Stimulated activated CD4-positive, alpha-beta T cell treated with anti-CD3 and anti-CD28 coated beads, Interleukin-4, amount 100 ng/mL, for 1 hour (primary cell): ENCODE measurements at places on chromosomes 5 and 9.
A peak's percentile ranks its signal among the peaks of the same experiment; 100 is the strongest.

GRCh38 chr5:87109746-87110145 lies 157.9 kb upstream of the RASA1 start:
- no peak for DNase-seq

DNA sequence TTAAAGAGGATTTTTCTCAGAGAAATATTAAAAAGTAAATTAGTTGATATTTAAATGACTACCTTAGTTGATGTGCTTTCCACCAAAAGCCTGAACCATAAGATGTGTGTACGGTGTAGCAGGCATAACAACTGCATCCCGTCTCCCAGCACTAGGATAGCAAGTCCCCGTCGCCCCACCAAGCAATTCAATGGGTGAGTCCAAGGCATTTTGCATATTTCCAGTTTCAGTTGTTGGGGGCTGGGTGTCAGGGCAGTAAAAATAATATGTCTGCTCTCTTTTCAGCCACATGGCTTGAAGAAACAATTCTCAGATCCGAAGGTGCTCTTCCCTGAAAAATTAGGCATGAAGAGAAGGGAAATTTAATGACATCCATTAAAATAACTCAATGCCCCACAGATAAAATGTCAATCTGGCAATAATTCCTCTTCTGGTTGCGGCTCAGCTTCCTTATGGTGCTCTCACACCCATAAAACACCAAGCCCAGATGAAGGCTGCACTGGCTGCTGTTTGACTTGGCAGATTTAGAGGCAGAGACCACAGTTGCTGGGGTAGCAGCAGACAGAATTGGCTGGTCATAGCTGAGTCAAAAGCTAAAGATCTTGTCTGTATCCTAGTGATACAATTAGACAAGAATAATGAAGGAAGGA lies 124.4 kb upstream of the ADCY2 start:
- no peak for DNase-seq

- DNase-seq: no peak
These were observed 10.1 kb upstream of the PLPPR1 start for GRCh38 chr9:101018467-101018866.

GRCh38 chr9:137391411-137391754 lies 31.6 kb downstream of the EXD3 start:
- no peak for DNase-seq

GRCh38 chr9:80144856-80145255 lies 573.1 kb downstream of the TLE4 start:
- no peak for DNase-seq

DNA sequence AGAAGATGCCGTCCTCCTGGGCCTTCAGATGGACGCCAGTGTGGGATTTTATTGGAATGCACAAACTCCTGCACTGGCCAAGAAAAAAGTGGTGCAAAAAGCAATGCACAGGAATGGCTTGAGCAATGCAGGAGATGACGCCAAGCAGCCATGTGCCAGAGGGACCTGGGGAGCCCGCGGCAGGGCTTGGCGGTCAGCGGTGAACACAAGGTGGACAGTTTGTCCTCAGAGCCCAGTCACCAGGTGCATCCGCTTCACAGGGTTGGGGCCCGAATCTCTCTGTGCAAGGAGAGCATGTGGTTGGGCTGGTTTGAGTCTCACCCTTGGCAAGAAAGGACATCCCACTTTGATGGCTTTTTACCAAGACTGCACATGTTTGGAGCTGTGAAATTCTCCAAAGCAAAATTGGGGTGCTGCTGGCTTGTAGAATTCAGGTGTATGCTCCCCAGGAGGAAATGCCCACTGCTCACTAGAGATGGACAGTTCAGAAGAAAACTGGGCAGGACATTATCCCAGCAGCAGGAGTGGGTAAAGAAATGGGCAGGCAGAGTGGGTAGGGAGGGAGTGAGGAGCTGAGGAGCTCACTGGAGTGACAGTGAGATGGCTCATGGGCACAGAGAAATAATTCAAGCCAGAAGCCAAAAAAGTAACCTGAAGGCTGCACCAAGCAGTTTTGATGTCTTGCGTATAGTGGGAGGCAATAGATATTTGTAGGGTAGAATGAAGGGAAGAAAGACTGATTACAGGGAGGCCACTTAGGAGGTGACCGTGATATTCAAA lies 463.9 kb downstream of the MTRR start:
- DNase-seq: no peak

GRCh38 chr5:138541511-138542179 lies 1.4 kb downstream of the ETF1 start:
- DNase-seq: no peak

- DNase-seq: no peak
These were observed 53.4 kb downstream of the SLC22A5 start for GRCh38 chr5:132422720-132423437.

DNA sequence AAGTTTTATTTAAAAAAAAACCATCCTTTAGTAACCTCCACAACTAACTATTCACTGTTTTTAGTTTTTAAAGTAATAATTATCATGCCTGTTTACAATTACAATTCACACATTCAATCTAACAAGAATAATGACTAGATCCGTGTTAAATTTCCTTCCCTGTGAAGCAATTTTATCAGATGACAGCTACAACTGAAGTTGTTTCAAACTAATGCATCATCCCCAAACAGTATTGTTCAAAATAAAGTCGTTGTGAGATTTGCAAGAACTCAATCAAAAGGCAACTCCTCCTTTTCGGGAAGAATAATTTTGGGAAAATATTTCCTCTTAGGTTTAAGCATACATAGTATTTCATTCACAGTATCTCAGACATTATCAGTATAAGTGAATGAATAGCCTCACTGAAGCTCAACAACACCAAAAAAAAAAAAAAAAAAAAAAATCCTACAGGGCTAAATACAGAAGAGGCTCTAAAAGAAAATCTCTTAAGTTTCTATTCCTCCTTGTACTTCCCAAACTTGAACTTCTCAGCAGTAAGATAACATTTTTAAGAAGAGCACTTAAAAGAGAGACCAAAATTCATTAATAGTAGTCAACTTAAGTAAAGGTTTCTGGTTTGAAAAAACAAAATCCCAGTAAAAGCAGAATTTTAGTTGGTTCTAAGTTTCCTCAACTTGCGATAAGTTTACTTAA lies 9.4 kb downstream of the C9orf72 start:
- no peak for DNase-seq

DNA sequence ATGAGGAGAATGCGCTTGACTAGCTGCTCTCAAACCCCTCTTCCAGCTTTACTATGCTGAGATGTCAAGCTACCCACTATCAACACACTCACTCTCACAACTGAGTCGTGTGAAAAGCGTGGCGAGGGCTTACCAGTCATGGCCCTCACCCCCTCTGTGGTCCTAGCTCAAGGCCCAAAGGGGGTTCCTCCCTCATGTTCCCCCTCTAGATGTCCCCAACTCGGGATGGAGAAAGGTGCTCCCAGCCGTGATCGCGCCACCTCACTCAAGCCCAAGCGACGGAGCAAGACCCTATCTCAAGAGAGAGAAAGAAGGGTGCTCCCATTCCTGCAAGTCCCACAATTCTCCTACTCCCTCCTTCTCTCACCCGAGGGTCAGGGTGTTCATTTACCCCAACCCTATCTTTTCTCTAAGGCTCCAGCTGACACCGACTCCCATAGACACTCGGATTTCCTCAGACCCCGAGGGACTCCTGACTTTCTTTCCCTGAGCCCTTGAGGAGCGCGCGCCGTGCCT lies 559 bp downstream of the SLC38A9 start:
- no peak for DNase-seq

GRCh38 chr5:134090522-134090921 lies 24.0 kb upstream of the TCF7 start:
- peak; percentile 53 for DNase-seq

DNA sequence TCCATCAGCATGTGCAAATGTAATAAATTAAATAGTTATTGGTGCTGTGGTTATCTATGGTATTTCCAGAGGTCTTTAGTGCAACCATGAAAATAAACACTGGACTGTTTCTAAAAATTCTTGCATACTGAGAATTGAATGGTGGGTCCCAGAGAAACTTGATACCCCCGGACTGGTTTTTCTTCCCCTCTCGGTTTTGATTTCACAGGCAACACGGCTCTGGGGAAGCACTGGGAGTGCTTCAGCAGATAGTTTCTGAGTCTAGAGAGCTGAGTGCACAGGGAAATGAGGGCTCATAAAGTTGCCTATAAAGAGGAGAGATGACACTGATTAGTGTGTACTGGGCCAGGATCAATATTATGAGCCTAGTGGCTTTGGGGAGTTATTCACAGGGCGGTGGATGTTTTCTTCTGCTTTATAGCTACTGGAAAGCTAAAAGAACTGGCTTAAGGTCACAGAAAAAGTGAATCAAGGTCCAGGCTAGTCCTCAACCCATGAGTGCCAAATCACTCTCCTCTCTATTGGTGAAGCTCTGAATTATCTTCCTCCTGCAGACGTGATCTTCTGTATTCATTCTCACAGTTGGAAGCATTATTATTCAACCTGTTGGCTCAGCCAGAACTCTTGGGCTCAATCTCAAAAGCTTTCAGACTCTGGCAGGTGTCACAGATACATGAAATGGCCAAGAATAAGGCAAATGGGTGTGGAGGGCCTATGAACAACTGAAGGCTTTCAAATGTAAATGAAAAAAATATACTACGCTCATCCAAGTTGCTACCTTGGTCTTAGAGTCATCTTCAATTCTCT lies 170.2 kb upstream of the HMHB1 start:
- no peak for DNase-seq

GRCh38 chr5:66891184-66891925 lies 295.2 kb downstream of the MAST4 start:
- DNase-seq: no peak

GRCh38 chr5:141814064-141814964 lies 63.9 kb downstream of the PCDH1 start:
- peak; percentile 36 for DNase-seq

DNA sequence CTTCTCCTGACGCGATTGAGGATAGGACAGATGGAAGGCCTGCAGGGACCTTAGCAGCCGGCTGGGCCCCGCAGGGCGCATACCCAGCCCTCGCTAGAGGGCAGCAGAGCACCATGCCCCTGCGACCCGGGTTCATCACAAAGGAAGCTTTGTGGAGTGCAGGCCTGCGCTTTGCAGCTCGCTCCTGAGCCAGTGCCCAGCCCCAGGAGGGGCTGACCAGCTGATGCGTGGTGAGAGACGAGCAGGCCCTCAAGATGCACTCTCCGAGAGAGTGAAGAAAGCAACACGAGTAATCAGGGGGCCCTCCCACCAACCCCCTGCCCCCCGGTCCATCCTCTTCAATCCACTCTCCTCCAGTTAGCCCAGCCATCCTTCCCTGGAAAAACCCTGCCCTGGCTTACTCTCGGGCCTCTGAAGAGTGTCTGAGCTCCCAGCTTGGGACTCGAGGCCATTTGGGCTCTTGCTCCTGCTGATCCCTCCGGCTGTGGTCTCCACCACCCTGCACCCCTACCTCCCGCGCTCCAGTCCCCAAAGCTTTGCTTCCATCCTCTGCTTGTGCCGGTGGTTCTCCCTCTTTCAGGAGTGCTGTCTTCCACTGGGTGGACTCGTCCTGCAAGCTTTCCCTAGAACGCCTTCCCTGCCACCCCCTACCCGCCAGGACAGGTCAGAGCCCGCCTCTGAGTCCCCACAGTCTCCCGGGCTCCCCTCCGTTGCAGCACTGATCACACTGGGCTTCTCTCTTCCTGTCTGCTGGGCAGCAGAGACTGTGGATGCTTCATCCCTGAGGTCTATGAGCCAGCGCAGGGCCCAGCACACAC lies 9.1 kb upstream of the KIF12 start:
- peak; percentile 62 for DNase-seq

GRCh38 chr9:128412120-128412790 lies 8.4 kb upstream of the CERCAM start:
- DNase-seq: peak; percentile 44
